ENCODE measurements at places on chromosomes 16 and 17. TPM values are rescaled to one million over a fixed set of nuclear protein-coding genes. Genes with fewer than 3 reads are reported as not detected.

DNA sequence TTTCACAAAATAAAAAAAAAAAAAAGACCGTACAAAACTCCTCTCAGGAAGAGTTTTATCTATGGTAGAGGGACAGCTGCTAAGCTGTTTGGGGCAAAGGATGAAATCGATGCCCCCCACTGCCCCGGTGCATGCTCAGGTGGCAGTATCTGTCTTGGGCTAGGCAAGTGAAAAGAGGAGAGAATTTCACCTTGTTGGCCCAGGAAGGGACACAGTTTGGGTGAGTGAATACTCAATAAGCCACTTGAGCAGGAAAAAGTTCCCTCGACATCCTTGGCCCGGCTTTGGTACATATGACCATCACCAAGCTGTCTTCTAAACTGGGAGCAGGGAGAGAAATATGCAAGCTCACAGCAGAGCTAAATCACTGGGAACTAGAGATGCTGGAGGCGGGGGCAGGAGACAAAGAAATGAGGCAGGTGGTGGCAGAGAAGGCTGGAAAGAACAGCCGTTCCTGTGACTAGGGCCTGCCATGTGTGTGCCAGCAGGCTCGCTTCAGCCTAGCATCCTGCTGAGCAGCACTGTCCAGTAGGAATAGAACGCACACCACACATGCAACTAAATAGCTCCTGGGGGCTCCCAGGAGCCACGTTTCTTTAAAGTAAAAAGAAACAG is 8.2 kb upstream of the EIF1 start:
- DNase-seq, result no peak

DNA sequence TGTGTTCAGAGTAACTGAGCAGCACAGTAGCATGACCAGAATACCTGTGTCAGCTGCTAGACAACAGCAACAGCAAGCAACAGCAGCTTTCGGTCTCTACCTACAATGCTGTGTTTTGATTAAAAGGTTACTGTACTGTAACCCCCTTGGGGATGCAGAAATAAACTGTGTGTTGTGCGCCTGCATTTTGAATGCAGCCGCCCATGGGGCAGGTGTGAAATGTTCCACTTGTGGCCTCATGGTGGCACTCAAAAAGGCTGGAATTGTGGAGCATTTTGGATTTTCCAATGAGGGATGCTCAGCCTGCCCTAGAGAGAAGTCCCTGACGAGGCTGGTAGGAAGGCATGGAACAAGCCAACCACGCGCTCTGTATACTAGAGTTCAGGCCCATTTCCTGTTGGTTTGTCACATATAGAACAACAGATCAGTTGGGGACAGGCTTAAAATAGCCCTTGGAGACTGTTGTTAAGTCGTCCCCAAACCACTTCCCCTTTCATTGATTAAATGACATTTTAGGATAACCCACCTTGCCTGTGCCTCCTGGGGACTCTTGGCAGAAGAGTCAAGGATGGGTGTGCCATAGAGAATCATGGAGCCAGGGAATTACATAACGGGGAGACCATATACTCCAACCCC is 27.1 kb downstream of the SCPEP1 start:
- no peak for DNase-seq

DNA sequence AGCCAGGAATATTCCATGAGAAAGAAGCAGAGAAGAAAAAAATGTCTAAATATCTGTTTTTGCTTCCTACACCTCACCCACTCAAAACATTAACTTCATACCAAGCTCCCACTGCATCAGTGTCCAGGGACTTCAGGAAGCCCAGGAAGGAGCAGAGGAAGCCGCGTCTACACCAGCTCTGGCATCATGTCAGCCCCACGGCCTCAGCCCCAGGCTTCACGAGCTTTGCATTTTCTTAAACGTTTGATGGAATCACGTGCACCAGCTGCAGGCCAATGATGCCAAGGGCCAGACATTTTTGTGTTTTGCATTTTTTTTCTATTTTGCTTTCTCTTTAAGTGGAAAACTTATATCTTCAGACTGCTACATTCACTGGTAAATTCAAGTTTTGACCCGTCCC is 48.6 kb downstream of the CDRT4 start:
- no peak for DNase-seq

DNA sequence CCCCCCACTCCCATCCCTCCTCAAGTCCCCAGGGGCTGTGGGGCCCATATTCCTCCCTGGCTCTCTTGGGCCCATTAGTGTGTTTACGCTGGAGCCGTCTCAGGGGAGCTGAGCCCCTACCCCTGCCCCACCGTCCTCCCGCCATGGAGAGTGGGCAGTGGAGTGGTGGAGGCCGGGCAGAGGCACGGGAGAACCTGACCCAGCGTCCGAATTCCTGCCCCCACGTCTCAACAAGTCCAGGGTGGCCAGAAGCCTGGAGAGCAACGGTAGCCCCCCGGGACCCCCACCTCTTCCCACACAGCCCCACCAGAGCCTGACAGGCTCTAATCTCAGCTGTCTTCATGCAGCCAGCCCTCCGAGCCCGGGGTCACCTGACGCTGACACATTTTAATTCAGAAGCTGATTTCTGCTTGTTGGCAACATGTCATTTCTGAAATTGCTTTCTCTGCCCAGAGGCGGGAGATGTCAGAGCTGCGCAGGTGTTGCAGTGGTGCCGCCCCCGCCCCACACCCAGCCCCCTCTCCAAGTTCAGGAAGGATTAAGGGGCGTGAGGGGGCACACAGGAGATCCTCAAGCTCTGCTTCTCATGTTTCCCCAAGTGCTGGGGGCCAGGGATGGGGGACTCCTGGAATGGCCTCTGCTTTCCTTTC is 32.6 kb downstream of the WNT9B start:
- no peak for DNase-seq

DNA sequence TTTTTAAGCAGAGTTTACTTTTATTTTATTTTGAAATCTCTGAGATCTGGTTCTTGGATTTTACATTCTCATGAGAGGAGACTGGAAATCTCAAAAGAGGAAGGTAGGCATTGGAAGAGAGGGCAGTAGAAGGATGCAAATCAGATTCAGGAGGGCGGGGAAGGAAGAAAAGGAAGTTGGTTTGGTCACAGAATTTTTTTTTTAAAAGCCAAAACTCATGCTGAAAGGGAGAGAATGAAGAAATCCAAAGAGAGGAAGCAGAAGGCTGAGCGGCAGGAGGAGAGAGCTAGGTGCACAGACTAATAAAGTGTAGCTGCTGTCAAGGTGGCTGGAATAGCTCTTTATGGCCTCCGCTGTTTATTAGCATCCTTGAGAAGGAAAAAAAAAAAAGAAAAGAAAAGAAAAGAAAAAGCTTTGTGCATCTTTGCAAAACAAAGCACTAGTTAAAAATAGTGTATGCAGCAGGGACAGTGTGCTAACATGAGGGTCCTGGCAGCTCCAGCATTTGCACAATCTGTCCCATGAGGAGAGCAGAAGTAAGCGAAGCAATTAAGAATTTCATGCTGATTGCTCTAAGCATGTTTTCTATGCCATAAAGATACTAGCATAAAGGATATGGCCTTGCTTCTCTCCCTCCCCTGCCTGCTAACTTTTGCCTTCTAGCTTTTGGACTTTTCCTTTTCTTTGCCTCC is 194.2 kb downstream of the ZFHX3 start:
- no peak for DNase-seq

GRCh38 chr17:38706505-38707216 is 1.6 kb downstream of the MLLT6 start:
- DNase-seq, result peak; percentile 51

DNA sequence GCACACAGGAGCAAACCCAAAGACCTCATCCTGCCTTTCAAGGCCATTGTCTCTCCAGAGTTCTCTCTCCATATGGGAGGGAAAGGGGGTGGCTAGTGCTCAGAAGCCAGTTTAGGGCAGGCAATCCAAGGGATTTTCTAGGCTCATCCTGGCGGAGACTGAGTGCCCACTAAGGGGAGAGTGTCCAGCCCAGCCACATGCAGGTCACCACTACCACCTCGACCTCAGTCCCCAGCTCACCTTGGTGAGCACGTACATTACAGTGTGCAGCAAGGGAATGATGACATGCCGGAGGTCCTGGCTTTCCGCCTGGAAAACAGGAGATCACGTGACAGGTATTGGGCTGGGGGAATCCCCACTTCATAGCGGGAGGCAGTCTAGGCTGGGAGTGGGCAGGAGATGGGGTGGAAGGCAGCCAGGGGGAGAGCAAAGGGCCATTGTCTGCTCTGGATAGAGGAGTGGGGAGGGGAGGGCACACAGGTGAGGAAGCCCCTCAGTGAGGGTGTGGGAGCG is 29.9 kb downstream of the PIK3R6 start:
- no peak for DNase-seq

- no peak for DNase-seq
Measured at GRCh38 chr17:6380915-6381438, 53.9 kb downstream of the AIPL1 start.

DNA sequence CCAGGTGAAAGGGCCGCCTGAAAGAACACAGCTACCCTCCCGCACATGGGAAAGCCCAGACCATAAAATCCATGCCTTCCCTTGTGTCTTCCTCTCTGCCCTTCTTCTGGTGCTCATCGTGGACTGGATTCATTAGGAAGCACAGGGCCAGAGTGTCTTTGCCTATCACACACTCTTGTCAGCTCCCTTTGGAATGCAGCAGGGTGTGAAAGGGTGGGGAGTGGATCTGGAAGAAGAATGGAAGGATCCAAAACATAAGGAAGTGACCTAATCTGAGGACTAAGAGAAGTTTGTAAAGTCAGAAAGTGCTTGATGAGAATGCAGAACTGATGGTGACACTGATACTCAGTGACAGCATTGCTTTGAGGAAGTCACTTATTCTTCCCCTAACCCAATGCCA is 1147.3 kb upstream of the GOT2 start:
- no peak for DNase-seq

The GP1BA gene
- polyA plus RNA-seq, result not detected

DNA sequence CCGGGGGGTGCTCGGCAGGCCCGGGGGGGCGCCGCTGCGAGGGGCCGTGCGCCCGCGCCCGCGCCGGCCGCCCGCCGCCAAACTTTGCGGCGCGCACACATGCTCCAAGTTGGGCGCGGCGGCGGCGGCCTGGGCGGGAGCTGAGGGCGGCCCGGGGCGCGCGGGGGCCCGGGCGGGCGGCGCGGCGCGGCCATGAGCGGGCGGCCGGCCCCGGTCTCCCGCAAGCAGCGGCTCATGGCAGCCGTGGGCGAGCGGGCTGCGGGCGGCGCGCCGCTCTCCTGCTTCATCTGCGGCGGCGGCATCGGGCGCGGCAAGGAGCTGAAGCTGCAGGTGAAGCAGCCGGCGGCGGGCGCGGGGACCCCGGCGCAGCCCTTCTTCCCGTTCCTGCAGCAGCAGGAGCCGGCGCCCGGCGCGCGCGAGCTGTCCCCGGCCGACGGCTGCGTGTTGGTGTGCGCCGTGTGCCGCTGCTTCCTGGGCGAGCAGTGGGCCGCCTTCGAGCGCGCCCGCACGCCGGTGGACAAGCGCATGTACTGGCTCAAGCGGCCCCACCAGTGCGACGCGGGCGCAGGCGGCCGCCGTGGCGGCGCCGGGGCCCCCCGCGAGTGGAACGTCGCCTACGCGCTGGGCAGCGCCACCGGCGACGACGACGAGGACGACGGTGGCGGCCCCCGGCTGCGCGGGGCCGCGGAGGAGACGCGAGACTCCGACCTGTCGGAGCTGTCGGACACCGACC is 57.2 kb upstream of the CIBAR2 start:
- no peak for DNase-seq

DNA sequence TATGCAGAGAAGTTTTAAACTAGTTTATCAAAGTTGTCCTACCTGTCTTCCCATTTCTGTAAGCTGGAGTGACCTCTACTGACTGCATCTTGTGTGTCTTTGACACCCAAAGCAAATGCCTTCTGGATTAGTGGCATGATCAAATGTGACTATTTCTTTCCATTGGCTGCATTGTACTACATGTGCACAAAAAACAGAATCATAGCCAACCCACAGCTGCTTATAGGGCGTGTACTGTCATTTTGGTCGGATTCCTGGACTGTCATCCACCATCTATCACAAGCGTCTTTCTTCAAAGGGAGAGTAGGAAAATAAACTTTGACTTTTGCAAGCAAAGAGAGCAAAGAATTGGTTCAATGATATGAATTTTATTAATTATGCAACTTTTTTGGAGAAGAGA is 310.6 kb downstream of the MAP2K6 start:
- DNase-seq, result no peak

- no peak for DNase-seq
Measured at GRCh38 chr16:58292886-58293285, 1.9 kb downstream of the PRSS54 start.

GRCh38 chr16:200388-200787 is 20.1 kb downstream of the HBQ1 start:
- DNase-seq, result no peak

DNA sequence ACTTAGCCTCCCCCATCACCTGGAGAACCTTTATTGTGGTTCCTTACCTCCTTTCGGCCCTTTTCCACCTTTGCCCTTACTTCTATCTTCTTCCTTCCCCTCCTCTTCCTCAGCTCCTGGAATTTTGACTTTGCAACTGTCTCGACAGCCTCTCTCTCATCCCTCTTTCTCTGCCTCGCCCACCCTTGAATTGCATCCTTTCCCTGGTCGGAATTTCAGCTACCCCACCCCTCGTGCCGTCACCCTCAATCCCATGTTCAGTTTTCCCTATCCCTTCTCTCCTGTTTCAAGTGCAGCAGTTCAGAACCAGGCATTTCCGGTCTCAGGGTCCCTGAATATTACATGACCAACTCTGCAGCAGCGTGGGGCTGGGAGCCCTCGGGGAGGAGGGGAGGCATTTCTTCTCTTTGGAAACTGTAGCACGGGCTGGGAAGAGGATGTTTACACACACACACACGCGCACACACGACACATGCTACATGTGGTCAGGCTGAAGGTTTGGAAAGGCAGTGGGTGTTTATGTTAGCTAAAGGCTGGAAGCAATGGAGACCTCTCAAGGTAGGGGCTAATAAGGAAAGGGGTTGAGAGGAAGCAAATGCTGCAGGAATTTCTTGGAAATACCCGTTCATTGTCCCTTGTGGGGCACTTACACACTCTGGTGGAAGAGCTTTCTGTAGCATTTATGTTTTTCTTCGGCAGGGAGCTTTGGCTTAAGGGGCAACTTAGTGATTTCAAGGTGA is 971 bp downstream of the MINK1 start:
- DNase-seq, result no peak

DNA sequence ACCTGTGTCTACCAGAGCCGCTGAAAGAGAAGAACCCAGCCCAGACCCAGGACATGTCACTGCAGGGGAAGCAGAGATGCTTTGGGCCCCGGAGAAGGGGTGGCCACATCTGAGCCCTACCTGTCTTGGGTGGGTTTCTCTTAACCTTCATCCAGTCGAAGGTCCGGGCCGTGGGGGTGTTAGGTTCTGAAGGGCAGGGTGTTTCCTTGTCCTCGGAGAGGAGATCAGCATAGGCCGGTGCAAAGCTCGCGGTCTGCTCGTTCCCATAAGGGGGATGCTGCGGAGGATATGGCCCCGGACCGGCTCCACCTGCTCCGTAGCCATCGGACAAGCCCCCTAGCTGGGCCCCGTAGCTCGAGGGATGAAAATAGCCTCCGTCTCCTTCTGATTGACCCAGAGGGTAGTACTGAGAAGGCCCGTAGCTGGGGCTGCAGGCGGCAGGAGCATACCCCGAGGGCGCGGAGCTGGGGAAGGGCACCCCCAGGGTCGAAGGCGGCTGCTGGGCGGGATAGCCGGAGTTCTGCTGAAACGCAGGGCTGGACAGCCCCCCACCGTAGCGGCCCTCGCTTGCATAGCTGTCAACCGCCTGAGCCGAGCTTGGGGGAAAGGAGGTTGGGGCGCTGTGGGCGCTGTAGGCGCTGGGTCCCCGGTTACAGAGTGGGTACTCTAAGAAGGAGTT is 464 bp downstream of the HOXB1 start:
- DNase-seq, result no peak

The HS3ST6 gene
- polyA plus RNA-seq, result not detected

The TBC1D3H gene
- not detected for polyA plus RNA-seq

The TMC8 gene
- 139 TPM for polyA plus RNA-seq
